ENCODE measurements at places on chromosomes 4 and X.
A peak's percentile ranks its signal among the peaks of the same experiment; 100 is the strongest.

- DNase-seq: no peak
These were observed 37.7 kb downstream of the GPR82 start for GRCh38 chrX:41761702-41762101.

- no peak for DNase-seq
These were observed 20.3 kb upstream of the GTPBP6 start for GRCh38 chrX:338836-339400.

DNA sequence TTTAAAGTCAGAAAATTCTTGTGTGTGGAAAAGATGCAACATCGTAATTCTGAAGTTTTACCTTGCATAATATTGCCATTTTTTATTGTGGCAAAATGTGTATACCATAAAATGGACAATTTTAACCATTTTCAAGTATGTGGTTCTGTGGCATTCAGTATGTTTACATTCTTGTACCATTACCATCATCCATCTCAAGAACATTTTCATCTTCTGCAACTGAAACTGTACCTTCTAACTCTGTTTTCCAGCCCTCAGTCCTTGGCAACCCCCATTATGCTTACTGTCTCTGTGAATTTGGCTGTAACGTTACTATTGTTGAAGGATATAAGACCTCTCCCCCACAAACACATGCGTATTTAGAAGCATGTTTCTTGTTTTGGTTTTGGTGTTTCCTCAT is 123.2 kb downstream of the BMPR1B start:
- DNase-seq: no peak

GRCh38 chr4:112280386-112281056 is 5.2 kb downstream of the TIFA start:
- no peak for DNase-seq

GRCh38 chr4:22191565-22191964 is 243.0 kb upstream of the KCNIP4 start:
- no peak for DNase-seq

GRCh38 chr4:184825141-184825895 is 450 bp downstream of the ACSL1 start:
- peak; percentile 64 for DNase-seq

DNA sequence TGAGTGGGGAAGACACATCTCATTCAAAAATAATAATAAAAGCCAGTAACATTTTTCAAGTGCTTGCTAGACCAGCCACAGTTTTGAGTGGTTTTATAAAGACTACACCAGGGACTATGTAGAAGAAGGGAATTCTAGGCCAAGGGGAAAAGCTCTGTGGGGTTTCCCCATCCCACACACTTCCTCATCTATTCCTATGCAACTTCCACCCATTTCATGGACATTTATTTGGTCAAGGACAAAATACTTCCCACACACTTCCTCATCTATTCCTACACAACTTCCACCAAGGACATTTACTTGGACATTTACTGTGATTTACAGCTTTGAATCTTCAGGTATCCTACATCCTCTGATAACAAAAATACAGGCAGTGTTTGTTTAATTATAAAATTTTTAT is 86.5 kb upstream of the KLF3 start:
- no peak for DNase-seq

GRCh38 chrX:133215747-133216146 is 2.4 kb downstream of the TFDP3 start:
- DNase-seq: no peak

GRCh38 chr4:126794363-126794762 is 838.4 kb upstream of the INTU start:
- DNase-seq: no peak

DNA sequence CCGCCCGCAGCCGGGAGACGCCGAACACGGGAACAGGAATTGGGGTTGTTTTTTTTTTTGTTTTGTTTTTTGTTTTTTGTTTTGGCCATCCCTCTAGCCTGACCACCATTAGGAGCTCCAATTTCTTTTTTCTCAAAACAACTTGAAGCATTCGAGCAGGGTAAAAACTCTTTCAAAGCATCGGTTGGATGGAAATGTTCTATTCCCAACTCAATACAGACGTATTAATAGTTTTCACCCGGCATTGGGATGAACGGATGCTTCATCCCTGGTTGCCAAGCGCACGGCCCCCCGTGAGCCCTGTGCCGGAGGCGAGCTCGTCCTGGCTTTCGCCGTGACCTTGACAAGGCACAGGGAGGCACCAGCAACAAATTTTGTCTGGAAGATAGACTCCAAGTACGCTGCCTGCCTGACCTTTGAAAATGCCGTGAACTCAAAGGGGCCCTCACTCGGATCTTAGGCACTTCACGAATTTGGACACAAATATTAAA is 352 bp upstream of the MAP3K15 start:
- DNase-seq: no peak

DNA sequence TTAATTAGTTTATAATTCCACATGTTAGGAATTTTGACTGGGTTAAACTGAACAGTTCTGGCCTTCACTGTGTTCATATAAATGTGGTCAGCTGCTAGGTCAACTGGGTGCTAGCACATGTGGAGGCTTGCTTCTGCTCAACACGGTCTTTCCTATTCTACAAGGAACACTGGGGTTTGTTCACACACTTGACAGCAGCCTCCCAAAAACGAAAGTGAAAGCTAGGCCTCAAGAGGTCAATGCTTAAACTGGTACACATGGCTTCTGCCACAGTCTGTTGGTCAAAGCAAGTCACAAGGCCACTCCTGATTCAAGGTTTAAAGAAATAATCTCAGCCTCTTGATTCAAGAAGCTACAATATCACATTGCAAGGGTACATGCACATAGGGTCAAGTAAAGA is 126.5 kb downstream of the QDPR start:
- no peak for DNase-seq

DNA sequence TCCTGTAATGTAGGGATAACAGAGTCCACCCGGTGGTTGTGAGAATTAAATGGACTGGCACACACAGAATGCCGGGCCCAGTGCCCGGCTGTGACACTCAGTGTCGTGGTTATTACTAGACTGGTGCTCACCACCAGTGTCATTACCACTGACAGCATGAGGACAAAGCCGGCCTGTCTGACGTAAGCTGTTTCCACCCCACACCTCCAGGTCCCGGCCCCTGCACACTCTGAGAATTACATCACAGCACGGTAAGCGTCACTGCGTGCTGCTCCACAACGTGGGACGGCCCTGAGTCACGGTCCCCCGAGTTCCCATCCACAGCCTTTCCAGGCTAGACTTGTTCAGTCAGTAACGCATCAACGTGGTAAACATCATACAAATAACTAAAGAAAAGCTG is 22.9 kb downstream of the FAT1 start:
- no peak for DNase-seq

GRCh38 chrX:46559062-46559461 is 13.8 kb upstream of the ZNF674 start:
- DNase-seq: no peak

- DNase-seq: no peak
These were observed 29.3 kb downstream of the SH3RF1 start for GRCh38 chr4:169241464-169241863.

DNA sequence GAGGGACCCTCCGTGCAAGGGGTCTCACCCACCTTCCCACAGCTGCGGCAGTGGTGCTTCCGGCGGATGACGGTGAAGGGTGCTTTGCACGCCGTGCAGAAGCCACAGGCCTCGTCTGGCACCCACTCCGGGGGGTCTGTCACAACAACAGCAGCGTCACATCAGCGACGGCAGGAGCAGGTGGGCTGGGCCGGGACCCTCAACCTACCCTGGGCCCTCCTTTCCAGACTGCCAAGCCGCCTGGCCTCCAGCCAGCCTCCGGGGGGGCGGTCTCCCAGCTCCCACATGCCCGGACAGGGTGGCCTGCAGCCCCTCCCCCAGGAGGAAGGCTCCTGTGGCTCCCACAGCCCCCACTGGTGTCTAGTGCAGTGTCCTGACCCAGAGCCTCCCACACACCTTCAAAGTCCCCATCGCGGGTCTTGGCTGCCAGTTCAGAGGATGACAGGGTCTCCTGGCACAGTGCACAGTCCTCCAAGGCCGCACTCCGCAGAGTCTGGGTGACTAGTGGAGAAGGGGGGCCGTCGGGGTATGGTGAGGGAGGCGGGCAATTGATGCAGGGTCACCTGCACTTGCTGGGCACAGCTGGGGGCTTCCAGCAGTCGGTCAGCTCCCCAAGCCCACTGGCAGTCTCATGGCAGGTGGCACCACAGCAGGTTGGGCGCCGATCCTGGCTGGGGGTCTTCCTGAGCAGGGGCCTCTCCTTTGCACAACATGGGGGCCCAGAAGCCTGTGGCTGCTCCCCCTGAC is 9.5 kb upstream of the MXD4 start:
- no peak for DNase-seq

GRCh38 chr4:88831031-88831430 is 133.4 kb upstream of the NAP1L5 start:
- no peak for DNase-seq

GRCh38 chr4:47271291-47271690 is 192.2 kb downstream of the COMMD8 start:
- DNase-seq: no peak

GRCh38 chr4:7938609-7939376 is 868 bp downstream of the AFAP1 start:
- DNase-seq: no peak

DNA sequence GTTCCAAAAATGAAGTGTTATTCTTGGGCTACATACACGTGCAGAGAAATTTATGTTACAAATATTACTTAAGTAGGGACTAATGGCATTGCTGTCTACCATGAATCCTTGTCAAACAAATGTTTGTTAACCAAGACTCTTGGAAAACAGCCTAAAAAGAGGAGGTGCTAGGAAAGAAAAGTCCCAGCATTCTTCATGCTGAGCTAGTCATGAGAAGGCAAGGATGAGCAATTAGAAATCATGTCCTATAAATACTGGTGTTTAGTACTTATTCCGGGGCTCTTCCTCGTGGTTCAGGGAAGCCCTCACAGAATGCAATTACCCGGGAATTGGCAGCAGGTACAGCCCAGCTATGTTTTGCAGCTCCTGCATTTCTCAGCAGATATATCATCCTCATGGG is 378.1 kb upstream of the FTHL17 start:
- no peak for DNase-seq

All from CD4-positive, alpha-beta T cell treated with Interferon alpha-2 for 1 hour (primary cell).